ENCODE measurements at places on chromosomes 4 and X. TPM values are rescaled to one million over a fixed set of nuclear protein-coding genes. Genes with fewer than 3 reads are reported as not detected.
A peak's percentile ranks its signal among the peaks of the same experiment; 100 is the strongest.

Gene GIMD1
- not detected for total RNA-seq

Gene BEND2
- not detected for total RNA-seq

Gene RHOXF2
- total RNA-seq: not detected

Gene CXorf58
- not detected for total RNA-seq

Gene PRDM5
- 8.7 TPM for total RNA-seq

GRCh38 chr4:184373886-184374405, 100.4 kb downstream of the IRF2 start:
- no peak for DNase-seq

DNA sequence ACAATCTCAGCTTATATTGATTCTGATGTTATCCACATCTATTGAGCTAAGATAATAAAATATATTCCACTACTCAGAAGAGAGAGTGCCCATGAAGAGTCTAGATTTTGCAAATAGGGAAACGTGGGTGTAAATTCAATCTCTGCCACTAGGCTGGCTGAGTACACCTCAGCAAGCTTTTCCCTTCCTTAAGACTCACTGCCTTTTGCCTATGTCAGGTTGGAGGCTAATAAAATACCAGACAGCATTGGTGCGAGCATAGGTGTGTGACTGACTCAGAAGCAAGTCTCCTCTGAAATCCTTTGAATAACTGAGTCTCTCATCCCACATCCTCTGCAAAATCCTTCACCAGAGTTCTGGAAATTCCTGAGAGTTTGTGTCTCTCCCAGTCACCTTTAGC, 405.4 kb upstream of the CPEB2 start:
- DNase-seq: no peak

DNA sequence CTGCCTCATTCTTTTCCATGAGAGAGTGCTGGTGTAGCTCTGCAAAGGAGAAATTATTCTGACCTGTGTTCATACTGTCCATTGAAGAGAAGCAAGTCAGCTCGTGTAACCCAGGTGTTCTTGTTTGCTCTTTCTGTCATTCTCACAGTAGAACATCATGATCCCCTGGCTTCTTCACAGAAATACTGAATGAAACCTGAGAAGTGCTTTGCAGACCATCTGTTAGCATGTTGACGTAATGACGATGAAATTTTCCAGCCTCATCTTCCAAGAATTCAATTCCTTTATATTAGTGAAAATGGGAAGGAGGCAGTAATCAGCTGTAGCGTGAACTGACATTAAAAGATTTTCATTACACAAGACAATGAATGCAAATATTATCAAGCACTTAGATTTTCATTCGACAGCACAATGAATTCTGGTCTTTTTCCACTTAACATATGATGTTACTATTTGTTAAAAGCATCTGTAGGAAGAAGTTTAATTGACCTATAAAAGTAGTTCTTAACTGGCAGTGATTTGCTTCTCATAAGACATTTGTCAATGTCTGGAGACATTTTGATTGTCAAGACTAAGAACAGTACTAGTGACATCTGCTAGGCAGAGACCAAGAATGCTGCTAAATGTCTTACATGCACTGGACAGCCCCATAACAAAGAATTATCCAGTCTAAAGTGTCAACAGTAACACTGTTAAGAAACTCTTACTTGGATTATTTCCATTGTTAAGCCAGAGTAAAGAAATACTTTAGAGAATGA, 246.3 kb downstream of the BANK1 start:
- DNase-seq: no peak

GRCh38 chr4:141102367-141102766, 30.9 kb downstream of the RNF150 start:
- DNase-seq: no peak

DNA sequence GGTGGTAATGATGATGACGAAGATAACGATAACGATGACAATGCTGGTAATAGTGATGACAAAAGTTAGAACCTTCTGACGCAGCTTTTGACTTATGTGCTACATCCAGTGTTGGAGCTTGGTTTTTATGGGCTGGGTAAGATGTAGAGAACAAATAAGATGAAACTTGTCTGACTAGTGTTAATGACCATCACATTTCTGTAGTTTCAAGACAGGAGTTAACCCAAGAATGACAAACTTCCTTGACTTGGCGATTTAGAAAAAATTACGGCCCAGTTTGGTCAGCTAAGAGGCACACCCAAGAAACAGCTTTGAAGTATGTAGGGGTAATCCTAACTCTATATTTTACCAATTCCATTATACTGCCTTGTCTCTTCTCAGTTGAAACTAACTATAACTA, at the start of gene TMPRSS11B:
TMPRSS11B (minus strand) TSS at position 101 of the 400 bp plus-strand sequence. CDS start 136 bp downstream, outside the sequence.
- DNase-seq: no peak

DNA sequence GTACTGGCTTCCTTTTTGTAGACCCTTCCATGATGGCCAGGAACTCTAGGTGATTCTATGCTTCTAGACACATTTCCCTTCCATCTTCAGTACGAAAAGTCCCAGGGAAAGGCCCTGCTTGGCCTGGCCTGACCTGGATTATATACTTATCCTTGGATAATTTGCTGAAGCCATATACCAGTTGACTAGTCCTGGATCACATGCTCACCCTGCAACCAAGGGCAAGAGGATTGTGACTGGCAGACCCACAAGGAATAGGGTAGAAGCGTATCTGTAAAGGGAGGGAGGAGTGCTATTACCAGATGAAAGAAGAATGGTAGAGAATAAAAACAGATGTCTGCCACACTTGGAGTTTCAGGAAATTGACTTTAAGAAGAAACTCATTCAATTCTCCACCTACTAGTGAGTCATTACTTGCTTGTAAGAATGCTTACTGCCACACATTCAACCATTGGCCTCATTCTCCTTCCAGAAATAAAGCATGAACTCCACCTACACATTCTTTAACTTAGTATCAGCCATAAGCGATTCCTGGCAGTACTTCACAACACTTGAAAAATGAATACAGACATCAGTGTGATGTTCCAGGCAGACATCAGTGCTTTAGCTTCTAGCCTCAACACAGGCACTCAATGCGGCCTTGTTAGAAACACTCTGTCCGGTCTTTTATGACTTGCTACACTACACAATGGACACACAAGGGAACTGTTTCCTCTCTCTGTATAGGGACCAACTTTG, 141.8 kb downstream of the CBR4 start:
- no peak for DNase-seq

DNA sequence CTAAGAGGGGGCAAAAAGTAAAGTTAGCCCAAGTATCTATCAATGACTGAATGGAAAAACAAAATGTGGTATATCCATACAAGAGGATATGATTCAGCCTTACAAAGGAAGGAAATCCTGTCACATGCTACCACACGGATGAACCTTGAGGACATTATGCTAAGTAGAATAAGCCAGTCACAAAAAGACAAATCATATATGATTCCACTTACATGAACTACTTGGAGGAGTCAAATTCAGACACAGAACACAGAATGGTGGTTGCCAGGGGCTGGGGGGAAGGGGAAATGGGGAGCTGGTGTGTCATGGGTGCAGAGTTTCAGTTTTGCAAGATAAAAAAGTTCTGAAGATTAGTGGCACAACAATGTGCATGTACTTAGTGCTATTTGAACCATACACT, 101.8 kb downstream of the SH3KBP1 start:
- DNase-seq: no peak

DNA sequence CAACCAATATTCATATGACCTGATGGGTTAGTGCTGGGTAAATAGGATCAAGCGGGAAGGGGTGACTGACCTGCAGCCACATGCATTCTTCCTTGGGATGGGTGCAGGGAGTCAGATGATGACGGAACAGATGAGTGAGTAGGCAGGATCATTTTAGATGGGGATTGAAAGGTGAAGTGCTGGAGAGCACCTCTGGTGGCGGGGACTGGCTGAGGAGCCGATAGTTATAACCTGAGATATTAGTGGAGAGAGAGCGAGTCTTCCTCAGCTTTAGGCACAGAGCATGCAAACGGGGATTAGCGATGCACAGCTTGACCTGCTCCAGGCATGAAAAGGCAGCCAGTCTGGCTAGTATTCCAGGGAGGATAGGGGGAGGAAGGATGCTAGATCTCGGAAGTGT, 99.1 kb downstream of the AFF1 start:
- DNase-seq: no peak

DNA sequence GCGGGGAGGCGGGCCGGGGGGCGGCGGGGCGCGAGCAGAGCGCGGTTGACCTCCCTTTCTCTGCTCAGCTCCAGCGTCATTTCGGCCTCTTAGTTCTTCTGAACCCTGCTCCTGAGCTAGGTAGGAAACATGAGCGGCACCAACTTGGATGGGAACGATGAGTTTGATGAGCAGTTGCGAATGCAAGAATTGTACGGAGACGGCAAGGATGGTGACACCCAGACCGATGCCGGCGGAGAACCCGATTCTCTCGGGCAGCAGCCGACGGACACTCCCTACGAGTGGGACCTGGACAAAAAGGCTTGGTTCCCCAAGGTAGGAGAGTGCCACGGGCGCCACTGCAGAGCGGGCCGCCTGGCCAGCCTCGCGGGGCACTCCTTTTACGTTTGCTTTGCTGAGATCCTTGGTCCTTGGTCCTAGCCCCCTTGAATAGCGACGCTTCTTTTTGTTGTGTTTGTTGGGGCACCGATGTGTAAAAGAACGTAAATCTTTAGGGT, at the start of gene HTATSF1:
HTATSF1 (plus strand) TSS at position 37 of the 497 bp plus-strand sequence; CDS start at position 130, 93 bp downstream.
- no peak for DNase-seq

DNA sequence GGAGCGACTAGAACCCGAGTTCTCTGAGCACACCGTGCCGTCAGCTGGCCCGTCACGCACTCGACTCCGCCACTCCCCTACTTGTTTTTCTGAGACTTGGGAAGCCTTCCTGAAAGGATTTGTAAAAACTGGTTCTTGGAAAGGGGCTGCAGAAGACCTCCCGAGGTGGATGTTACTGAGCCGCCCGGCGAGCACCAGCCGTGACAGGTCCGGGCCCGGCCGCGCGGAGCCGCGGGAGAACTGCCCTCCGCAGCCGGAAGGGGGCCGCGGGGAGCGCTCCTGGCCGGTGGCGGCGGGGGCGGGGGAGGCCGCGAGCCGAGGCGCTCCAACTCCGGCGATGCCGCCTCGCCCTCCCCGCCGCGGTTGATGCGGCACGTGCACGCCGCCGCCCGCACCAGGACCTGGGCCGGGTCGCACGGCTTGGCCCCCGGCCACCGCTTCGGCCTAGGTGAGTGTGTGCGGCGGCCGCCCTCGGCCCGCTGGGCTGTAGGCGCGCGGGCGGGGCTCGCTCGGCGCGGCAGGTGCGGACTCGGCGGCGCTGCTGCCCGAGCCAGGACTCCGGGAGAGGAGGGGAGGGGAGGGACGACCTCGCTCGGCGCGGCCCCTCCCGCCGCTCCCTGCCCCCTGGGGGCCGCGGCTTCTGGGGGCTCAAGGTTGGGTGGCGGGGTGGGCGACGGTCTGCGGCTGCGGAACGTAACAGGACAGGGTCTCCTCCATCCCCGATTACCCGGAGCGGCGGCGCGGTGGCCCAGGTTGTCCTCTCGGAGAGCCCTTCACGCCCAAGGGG, 1.7 kb downstream of the SPRY1 start:
- peak; percentile 82 for DNase-seq

DNA sequence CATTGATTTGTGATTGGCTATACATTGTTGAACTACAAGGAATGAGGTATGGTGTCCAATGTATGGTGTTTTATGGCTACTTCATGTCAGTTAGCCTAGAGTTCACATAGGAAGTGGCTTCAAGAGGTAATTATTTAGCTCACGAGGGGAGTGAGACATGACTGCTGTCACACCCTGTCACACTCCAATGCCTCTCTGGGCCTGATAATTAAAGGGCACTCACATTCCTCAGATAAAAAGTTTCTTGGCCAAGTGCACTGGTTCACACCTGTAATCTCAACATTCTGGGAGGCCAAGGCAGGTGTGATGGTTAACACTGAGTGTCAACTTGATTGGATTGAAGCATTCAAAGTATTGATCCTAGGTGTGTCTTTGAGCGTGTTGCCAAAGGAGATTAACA, 65.0 kb upstream of the DDX60 start:
- no peak for DNase-seq

DNA sequence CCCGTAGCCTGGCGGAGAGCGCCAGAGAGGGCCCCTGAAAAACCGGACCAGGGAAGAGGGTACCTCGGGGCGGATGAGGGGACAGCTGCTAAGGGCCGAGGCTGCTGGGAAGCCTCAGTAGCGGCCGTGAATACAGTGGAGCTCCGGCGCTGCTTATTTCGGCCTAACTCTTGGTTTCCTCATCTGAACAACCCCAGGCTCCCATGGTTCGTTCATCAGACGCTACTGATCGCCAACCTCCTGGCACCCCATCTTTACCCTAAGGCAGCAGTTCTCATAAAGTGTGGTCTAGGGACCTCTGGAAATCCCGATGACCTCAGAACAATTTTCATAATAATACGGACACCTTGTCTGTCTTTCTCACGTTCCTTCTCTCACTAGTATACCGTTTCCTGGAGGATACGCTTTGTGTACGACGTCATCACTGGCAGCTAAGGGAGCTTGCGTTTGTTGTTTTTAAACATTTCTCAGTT, 645 bp upstream of the RAB28 start:
- DNase-seq: no peak

DNA sequence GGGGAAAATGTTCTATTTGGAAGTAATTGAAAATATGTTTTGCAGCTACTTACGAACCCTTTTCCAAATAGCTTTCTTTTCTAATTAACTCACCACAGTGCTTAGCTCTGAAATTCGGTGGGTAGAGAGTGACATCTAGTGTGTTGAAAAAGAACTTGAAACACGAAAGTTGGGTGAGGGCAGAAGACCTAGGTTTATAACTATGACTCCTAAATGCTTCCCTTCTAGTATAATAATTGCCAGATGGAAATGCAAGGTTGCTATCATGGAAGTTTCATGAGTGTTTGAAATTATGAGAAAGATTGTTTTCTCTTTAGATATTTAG, 77.3 kb upstream of the NOCT start:
- no peak for DNase-seq

GRCh38 chrX:47697181-47697580, 38.2 kb upstream of the UXT start:
- no peak for DNase-seq

- no peak for DNase-seq
Observed at GRCh38 chr4:88445252-88445651, 11.7 kb upstream of the HERC5 start.

DNA sequence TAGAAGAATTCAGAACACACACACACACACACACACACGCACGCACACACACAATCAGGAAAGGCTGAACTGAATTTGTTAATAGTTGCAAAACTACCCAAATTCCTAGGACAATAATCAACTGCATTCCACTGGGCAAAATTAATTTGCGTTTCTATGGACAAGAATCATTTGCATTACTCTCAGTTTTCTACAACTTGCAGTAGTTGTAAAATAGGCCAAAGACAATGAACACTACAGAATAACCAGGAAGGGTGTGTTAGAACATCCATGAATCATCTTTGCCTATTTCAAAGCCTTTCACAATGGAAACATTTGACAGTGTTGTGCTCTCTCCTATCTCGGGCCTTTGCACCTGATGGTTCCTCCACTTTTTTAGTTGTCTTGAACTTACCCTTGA, 77.1 kb upstream of the IGFBP7 start:
- DNase-seq: no peak

- DNase-seq: no peak
Observed at GRCh38 chr4:124343661-124344171, 368.8 kb downstream of the ANKRD50 start.
